Vagina (tissue), 2 donors: ENCODE measurements at places on chromosomes 5 and 9. TPM values are rescaled to one million over a fixed set of nuclear protein-coding genes. Genes with fewer than 3 reads are reported as not detected.

Gene OMD
- 10.3 TPM for total RNA-seq

Gene CCIN
- not detected for total RNA-seq

Gene RPS14
- total RNA-seq, result 3,194 TPM

Gene PCDHGA6
- total RNA-seq, result 6.4 TPM

Gene TTLL11
- 11.0 TPM for total RNA-seq

Gene NUTM2G
- total RNA-seq, result not detected

Gene FBN2
- total RNA-seq, result 0.49 TPM

Gene LURAP1L
- total RNA-seq, result 14.5 TPM

Gene GHR
- 16.7 TPM for total RNA-seq

Gene TRAF1
- total RNA-seq, result 6.9 TPM

Gene N4BP3
- total RNA-seq, result 4.9 TPM

Gene NNT
- 40.3 TPM for total RNA-seq

Gene GMCL2
- not detected for total RNA-seq

Gene GCNT4
- total RNA-seq, result 2.5 TPM

Gene CYLC2
- total RNA-seq, result not detected

Gene CACFD1
- 9.1 TPM for total RNA-seq

Gene LCN15
- total RNA-seq, result not detected

Gene CYSRT1
- total RNA-seq, result 24.3 TPM

Gene SLC4A9
- total RNA-seq, result 0.25 TPM

Gene TEK
- total RNA-seq, result 12.5 TPM

Gene SPATA6L
- 3.9 TPM for total RNA-seq

Gene STARD4
- 18.9 TPM for total RNA-seq
